Caco-2 (cell line): ENCODE measurements at places on chromosomes 1 and 21.

DNA sequence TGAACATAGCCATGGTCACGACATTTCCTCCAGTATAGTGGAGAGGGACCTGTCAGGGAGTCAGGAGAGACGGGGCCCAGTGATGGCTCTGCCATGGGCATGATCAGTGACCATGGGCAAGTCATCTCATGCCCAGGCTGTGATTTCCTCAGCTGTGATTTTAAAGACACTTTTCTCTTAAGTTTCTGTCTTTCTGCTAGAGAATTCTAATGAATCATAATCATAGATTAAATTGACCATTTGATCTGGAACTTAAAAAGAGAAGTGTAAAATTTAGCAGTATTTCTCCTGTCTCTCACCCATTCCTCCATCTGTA lies 112.7 kb downstream of the USP25 start:
- DNase-seq = no peak

- DNase-seq = no peak
Measured at GRCh38 chr1:156098784-156099183, 15.7 kb upstream of the LMNA start.

DNA sequence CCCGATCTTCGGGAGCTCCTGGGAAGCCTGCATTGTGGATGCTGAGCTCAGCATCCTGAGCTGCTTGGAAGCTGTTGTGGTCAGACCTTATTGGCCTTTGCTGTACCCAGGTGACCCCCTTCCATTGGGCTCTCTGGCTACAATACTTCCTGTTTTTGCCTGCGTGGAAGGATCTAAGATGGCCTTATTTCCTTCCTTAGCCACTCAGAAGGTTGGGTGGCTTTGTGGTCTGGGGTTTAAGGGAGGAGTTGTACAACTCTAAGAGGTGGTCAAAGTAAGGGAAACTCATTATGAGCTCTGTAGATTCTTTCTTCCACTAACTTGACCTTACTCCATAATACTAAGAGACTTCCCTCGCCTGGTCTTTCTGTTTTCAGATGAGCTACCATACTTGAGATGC lies 17.7 kb downstream of the PFKFB2 start:
- DNase-seq = no peak

DNA sequence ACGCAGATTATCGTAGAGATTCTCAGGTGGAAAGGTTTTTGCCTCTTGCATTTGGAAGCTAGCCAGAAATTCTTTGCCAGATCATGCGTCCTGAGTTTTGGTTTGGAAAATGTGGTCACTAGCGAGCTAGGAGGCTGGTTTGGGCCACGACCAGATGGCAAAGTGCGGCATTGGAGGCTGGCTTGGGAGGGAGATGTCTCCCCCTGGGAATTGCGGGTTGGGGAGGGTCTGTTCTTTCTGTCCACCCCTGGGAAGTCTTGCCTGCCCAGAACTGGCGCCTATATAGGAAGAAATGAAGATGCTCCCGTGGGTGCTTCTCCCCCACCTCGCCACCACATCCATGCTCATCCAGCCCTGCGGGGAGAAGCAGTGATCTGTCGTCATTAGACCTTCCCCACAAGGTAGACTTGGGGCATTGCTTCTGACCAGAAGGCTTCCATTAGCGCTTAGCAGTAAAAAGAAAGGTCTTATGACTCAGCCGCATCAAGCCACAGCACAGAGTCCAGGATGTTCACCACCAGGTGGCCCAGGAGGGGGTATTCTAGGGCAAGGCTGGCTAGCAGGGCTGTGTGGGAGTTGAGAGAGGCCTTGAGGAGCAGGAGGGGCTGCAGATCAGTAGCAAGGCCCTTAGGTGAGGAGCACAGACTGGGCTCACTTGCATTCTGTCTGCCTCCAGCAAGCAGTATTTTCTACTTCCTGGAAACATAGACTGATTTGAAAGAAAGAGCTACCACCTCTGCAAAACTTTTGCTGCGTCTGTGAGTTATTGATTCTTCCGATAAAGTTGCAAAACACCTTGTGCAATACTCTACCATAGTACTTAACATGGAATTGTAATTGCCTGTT lies 1.5 kb upstream of the PTP4A2 start:
- DNase-seq = peak; percentile 82

- DNase-seq = no peak
Measured at GRCh38 chr1:82160903-82161302, 360.2 kb downstream of the ADGRL2 start.

DNA sequence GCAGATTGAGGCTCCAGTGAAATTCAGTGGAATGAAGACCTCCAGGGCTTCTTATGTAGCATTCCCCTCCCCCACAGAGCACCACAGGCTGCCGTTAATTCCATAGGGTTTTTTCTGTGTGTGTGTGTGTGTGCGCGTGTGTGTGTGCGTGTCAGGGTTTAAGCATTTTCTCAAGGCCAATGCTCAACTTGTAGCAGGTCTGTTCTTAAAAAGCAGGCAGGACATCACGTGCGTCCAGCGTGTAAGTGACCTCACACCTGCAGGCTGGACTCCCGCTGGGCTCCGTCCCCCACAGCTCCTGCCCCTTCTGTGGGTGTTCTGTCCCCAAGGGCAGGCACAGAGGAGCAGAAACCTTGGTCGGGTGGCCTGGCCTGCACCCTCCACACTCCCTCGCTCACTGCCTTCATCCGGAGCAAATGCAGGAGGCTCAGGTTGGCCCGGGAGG lies 5.3 kb downstream of the PRDM16 start:
- DNase-seq = no peak

DNA sequence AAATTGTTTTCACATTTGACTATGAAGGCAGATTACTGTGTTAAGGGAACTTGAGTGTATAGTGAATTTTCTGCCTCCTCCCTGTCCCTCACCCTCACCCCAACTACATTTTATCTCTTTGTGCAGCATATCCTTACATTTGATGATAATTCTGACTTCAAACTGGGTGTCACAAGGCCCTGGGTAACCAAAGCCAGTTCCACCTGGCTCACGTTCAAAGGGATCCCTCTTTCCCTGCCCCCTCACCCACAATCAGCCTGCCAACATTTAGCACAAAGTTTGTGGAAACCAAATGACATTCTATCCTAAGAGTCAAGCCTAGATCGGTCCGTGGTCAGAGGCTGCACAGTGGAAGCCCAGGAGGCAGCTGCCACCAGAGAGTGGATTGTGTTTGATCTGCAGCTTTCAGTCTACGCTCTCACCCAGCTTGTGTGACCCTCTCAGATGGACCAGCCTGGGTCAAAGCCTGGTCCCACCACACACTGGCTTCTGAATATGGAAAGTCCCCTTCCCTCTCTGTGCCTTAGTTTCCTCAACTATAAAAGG lies 10.3 kb downstream of the KIAA0040 start:
- DNase-seq = no peak

GRCh38 chr1:121546830-121547591 lies 362.2 kb downstream of the SRGAP2C start:
- DNase-seq = no peak

- no peak for DNase-seq
Measured at GRCh38 chr1:212952641-212952976, 2.3 kb downstream of the VASH2 start.

GRCh38 chr1:147664206-147664605 lies 6.1 kb downstream of the ACP6 start:
- DNase-seq = no peak

DNA sequence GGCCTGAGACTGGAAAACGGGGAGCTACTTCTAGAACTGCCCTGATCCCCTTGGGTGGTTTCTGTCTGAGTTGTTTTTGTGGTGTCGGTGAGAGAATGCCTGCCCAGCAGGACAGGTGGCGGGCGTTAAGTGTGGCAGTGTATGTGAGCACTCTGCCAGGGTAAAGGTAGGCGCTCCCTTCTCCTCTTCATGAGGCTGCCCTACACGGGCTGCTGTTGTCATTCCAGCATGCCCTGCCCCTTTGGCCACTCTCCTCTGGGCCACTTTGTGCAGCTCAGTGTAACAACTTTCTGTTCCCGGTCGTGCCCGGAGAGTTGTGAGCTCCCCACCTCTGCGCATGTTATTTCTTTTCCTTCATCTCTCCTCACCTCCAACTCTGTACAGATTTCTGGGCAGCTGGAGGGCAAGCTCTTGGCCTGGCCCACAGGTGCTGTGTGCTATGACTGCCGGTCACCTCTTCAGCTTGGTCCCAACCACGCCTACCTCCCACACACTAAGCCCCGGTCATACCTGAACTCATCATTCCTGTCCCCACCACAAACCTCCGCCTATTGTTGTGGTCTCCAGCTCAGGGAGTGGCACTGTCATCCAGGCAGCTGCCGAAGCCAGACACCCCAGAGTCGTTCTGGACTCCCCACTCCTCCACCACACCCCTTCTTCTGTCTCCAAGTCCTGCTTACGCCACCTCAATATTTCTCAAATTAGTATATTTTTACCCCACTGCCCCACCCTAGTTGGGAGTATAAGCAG lies 69.0 kb downstream of the GADD45A start:
- no peak for DNase-seq

GRCh38 chr1:184556665-184557064 lies 169.8 kb downstream of the C1orf21 start:
- DNase-seq = no peak

- peak; percentile 92 for DNase-seq
Measured at GRCh38 chr21:41703857-41704501, 62.9 kb downstream of the RIPK4 start.

DNA sequence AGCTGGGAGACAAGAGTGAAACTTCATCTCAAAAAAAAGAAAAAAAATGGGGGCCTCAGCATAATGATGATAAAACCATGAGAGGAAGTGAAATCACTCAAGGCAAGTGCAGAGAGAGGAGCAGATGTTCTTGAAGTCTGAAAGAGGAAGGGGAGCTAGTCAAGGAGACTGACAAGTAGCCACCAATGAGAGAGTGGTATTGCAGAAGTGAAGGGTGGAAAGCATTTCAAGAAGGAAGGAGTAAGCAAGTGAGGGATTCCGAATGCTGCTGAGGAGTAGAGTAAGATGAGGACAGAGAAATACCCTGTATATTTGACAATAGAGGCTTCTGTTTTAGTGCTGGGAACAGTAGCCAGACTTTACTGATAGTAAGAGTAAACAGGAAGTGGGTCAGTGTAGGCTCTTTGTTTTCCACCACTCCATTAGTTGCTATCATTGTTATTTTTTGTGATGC lies 2.9 kb downstream of the TATDN3 start:
- DNase-seq = no peak

DNA sequence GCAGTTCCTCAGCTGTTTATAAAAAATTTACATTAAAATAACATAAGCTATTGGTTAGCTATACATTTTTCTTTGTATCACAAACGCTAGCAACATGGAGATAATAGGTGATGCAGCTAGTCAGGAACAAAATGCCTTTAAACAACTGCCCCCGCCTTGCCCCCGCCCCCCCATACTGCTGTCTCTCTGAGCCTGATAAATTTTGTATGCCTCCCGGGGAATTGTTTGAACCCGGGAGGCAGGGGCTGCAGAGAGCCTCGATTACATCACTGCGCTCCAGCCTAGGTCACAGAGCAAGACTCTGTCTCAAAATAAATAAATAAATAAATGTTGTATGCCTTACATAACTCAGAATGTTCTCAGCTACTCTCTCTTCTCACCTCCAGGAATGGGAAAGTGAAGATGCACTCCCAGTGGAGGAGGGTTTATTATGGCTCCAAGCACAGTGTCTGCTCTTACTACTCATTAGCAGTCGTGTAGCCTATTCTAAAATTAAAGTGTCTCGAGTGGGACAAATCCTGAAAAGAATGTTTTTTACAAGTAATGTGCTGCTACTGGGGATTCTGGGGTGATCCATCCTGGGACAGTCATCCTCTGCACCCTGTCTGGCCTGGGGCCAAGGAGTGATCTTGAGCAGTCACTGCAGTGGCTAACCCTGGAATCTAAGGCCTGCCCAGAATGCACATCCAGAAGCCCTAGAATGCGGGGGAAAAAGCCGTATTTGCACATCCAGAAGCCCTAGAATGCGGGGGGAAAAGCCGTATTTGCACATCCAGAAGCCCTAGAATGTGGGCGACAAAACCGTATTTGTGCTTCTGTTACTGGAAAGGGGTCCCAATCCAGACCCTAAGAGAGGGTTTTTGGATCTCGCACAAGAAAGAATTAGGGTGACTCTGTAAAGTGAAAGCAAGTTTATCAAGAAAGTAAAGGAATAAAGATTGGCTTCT lies 39.4 kb upstream of the ZNF496 start:
- no peak for DNase-seq

DNA sequence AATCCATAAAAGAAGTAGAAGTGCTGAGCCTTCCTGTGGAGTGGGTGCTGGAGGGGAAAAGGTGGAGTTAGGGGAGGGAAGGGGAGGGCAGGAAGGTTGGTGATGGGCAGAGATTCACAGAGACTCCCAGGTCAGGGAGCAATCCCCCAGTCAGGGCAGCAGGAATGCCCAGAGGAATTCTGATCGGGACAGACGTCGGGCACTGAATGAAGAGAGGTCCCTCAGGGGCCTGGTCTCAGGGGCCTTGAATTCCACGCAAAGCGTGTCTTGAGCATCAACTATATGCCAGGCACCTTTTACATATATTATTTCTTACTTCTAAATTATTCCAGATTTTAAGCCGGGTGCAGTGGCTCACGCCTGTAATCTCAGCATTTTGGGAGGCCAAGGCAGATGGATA lies 7.2 kb upstream of the PADI1 start:
- DNase-seq = no peak

DNA sequence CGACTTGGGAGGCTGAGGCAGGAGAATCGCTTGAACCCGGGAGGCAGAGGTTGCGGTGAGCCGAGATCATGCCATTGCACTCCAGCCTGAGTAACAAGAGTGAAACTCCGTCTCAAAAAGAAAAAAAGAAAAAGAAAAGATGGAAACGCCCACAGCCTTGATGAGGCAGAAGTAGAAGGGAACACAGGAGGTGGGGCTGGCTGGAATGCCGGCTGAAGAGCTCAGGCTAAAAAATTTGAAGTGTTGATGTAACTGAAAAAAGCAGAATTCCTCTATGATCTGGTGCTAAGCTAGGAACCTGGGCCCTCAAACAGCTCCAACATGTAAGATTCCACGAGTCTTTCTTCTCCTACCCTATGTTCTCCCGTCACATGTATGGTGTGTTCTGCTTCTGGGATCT lies 53.6 kb downstream of the SLC66A1 start:
- no peak for DNase-seq

DNA sequence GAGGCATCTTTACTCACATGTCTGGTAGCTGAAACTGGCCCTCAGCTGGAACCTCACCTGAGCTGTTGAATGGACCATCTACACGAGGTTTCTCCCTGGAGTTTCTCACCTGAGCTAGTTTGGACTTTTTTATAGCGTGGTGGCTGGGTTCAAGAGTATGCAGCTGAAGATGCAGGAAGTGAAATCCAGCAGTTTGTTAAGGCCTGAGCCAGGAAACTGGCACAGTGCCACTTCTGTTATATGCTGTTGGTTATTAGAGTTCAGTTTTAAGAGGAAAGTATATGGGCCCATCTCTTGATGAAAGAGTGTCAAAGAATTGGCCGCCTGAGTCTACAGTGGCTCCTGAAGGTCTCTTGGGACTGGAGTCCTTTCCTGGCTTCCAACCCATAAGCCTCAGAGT lies 35.6 kb downstream of the STUM start:
- no peak for DNase-seq

- no peak for DNase-seq
Measured at GRCh38 chr21:25734654-25734903, 125 bp downstream of the ATP5PF start.

GRCh38 chr21:22710721-22711120 lies 1712.5 kb downstream of the NCAM2 start:
- DNase-seq = no peak

DNA sequence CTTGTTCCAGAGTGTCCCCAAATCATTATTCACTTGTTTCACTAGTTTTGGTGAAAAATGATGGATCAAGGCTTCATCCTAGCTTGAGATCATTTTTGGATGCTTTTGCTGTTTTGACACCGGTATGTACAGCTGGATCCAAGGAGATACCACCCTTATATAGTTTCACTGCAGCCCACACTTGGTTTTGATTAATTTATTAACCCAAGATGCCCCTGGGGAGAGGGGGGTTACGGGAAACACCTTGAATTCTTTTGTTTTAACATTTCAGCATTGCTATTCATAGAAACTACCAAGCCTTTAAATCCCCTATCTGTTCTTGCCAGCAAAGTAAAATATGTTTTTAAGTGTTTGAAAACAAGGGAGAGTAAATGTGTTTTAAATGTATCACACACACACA lies 457.7 kb upstream of the RUNX1 start:
- no peak for DNase-seq
